ENCODE measurements at places on chromosomes 13 and 19. TPM values are rescaled to one million over a fixed set of nuclear protein-coding genes. Genes with fewer than 3 reads are reported as not detected.

ZNF555 gene
- 4.7 TPM for total RNA-seq

SUPT5H gene
- total RNA-seq: 60.3 TPM

DNA sequence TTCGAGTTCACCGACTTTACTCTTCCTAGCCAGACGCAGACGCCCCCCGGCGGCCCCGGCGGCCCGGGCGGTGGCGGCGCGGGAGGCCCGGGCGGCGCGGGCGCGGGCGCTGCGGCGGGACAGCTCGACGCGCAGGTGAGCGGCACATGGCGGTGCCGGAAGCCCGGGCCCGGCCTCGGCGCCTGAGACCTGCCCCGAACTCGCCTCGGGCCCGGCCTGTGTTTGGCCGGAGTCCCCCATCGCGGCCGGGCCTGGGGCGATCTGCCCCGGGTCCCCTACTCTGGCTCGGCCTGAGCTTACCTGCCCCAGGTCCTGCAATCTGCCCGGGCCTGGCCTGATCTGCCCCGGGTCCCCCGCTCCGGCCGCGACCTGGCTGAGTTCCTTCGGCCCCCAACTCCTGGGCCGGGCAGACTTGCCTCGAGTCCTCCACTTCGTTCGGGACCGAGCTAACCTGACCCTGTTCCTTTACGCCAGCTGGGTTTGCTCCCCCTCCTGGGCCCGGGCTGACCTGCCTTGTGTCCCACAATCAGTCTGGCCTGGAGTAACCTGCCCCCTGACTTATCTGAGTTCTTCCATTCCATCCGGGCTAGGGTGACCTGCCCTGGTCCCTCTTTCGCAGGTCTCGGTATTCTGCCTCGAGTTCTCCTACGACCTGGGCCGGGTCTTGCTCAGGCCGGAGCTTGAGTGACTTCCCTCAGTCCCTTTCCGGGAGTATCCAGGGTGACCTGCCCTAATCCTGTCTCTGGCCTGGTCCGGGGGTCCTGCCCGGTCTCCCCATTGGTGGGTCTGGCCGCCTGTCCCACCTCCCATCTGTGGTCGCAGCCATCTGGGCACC lies 764 bp downstream of the UPF1 start:
- DNase-seq: no peak

- no peak for DNase-seq
Observed at GRCh38 chr13:50797091-50797490, 46.4 kb downstream of the DLEU7 start.

DNA sequence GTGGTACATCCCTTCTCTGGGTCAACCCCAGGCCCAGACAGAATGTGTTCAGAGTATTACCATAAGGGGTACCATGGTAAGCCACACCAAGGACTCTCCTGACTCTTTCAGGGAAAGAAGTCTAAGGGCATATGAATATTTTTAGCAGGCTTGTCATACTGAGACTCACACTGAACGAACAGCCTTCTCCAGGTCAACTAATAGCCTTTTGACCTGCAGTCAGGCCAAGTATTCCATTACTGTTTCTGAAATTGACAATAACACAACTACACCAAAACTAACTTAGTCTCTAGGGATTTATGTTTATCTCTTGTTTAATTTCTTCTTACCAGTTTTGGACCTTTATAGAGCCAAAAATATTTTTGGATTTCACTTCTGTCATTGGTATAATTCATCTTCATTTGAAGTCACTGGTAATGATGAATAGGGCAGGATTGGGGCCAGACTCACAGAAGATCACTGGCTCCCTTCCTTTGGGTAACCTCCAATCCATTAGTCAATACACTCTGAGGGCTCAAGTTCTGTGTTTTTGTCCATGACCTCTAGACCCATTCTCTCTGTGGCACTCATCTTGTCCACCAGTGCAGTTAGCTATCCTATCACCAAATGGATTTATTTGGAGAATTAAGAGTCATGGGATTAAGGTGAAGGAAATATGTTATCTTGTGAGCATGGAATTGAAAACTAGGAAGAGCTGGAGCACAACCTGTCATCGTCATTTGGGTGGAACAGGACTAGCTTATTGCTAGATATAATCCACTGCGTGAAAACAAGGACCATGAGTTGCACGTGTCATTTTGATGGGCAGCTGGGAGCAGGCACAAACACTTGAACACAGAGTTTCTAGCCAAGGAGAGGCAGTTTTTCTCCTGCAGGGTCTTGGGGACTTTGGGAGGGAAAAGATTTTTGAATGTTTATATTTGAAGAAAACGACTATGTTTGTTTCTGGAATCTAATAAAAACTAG lies 313.3 kb downstream of the DCLK1 start:
- DNase-seq: no peak

DNA sequence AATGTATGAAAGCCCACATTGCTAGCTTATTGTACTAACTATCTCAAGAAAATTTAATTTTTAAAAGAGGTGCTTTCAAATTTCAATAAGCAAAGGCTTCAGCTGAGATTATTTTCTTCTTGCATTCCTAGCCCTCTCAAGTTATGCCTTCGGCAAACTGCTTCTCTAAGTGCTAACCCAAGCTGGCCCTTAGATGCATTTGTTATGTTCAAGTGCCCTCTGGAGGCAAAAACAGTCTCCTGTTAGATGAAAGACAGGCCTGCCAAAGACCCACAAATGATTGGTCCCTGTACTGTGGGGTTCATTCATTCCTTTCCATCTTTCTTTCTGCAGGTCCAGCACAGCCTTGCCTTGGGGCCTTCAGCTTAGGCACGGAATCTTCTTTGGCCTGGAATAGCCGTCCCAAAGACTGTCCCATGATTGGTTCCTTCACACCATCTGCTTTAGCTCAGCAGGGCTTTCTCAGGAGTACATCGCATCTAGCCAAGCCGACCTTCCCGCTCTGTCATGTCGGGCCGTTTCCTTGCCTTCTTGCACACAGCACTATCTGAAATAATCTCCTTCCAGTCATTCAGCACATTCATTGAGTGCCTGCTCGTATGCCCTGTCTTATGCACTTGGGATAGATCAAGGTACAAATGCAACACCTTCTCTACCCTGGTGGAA lies 26.4 kb upstream of the TPTE2 start:
- DNase-seq: no peak

DNA sequence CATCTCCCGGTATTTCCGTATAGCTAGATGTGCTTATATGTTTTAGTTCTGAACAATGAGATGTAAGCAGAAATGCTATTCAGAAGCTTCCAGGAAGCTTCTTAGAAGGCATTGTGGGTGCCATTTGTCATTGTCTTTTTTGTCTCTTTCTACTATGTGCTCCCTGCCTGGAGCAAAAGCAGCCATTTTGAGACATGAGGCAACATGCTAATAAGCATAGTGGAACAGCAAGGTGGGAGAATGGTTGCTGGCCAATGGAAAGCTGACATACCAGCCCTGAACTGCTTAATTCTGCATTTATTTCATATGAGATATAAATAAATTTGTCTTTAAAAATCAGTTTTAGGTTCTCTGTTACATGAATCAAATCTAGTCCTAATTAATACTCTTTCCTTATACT lies 299.7 kb downstream of the LMO7 start:
- DNase-seq: no peak
